ENCODE measurements at places on chromosomes 3 and 15. TPM values are rescaled to one million over a fixed set of nuclear protein-coding genes. Genes with fewer than 3 reads are reported as not detected.

DNA sequence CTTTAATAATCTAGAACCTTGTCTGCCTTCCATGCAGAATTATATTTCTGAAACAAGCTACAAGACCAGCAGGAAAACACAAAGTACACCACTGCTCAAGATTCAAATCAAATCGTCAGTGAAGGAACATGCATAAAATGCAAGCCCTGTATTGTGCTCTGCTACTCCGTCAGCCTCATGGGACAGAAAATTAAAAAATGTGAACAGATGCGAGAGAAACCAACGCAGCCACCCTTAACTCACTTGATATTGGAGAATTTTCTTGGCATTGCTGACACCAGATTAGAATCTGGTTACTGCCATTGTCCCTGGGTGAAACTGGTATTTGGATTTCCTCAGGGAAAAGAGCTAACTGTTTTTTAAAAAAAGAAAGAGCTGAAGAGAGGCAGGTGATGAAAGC lies 23.6 kb downstream of the ANXA2 start:
- DNase-seq = no peak

DNA sequence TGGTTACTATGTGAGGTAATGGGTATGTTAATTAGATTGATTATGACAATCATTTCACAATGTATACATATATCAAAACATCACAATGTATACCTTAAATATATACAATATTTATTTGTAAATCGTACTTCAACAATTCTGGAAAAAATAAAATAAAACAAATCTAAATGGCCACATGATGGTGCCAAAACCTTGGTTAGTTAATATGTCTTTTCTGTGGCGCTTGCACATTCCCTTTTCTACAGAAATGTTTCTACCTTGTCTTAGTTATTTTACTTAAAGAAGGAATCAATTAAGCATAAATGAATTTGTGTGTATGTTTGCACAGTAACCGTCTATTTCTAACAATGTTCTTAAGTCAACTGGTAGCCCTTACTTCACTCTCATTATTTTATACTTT lies 53.4 kb downstream of the OXSM start:
- no peak for DNase-seq

DNA sequence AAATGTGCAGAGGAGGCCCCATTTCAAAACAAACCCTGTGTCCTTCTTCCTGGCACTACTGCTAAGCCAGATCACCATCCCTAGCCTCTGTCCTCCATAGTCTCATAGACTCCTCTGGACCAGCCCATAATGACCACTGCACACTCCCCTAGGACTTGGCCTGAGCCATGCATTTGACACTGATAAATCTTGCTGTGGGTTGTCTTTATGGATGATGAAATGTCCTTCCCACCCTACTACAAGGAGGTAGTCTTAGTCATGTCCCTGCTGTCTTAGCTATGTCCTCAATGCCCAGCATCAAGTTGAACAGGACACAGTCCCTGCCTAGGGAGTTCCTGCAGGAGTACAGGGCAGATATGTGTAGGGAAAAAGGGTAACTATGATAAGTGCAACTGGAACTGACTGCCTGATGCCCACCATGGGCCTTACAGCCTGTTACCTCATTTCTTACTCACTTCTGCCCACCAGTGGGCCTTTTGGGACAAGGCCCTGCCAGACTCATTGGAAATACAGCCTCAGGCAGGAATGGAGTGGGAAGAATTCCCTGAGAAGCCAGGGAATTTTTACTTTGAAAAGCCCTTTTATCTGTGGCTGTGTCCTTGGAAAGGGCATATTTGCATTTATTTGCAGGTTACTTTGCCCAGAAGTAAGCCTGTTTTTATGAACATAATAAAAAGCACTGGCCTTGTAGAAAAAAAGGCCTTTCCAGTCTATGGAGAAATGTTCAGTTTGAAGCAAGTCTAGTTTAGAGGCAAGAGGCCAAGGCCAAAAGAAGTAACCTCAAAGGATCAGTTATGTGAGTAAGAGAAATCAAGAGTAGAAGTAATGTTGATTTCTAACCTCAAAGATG lies 199.6 kb upstream of the EIF1B start:
- no peak for DNase-seq

- DNase-seq = no peak
Measured at GRCh38 chr15:88615303-88616107, 5.6 kb upstream of the AEN start.

DNA sequence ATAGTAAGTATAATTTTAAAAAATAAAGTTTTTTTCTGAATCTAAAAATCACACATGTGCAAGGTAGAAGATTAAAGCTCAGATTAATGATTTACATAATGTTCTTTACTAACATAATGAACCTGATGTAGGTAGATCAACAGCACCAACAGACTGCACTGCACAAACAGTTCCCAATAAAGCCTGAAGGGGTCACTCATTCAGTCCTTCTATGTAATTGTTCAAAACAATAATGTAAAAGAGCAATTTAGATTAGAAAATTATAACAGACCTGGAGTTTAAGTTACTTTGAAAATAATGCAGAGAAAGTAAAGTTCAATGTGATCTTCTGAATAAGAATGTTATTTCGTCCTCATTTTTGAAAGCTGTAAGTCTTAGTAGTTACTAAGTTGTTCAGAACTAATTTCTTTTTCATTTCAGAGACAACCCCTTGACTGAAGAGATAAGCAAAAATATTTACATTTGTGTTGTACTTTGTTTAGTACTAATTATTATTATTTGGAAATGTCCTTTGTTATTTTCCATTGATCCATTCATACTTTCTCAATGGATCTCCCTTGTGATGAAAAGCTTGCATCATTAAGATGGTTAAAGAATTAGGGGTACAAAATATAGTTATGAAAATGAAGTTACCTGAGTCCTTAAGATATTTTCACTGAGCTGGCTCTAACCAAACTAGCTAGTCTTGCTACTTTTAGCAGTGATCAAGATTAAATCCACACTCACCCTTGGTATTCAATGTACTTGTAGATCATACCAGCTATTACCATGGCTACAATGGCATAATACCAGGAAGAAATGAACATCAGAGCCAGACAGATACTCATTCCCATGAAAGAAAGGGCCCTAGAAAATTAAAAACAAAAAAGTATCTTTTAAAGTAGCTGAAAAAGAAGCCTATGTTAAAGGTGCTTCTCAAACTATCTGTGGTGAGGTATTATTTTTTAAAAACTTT lies 16.8 kb downstream of the EMC4 start:
- DNase-seq = no peak

The KY gene
- polyA plus RNA-seq = not detected

The GREM1 gene
- polyA plus RNA-seq = 2,694 TPM

The CPN2 gene
- not detected for polyA plus RNA-seq
